Thoracic aorta (tissue), 2 donors: ENCODE measurements at places on chromosomes 13 and 19. TPM values are rescaled to one million over a fixed set of nuclear protein-coding genes. Genes with fewer than 3 reads are reported as not detected.

IRGC gene
- total RNA-seq = not detected

RFPL4AL1 gene
- not detected for total RNA-seq

DKKL1 gene
- not detected for total RNA-seq

ZNF600 gene
- total RNA-seq = 10.4 TPM

HSD17B14 gene
- 16.8 TPM for total RNA-seq

KLK2 gene
- total RNA-seq = not detected

PRSS57 gene
- total RNA-seq = not detected

ZNF264 gene
- total RNA-seq = 65.4 TPM

RNF6 gene
- total RNA-seq = 23.6 TPM

- no peak for DNase-seq
- H3K4me3 ChIP-seq = no peak overlapping the region
- peaks cover 28% of the 10 kb centered on the region for H3K4me1 ChIP-seq
- H3K27me3 ChIP-seq = no peaks in the 10 kb centered on the region
- H3K36me3 ChIP-seq = no peaks in the 10 kb centered on the region
- H3K27ac ChIP-seq = no peak overlapping the region
These were observed 28.7 kb upstream of the FRY start for GRCh38 chr13:32002873-32003272.

- no peaks in the 10 kb centered on the region for H3K36me3 ChIP-seq
- peaks cover 20% of the 10 kb centered on the region for H3K4me1 ChIP-seq
- peak overlapping the region; percentile 23 for H3K4me3 ChIP-seq
- DNase-seq = peak; percentile 71
- peak overlapping the region; percentile 62 for H3K27ac ChIP-seq
These were observed 41.4 kb upstream of the SERP2 start for GRCh38 chr13:44331912-44332851.

- peak overlapping the region; percentile 71 for H3K27ac ChIP-seq
- H3K4me1 ChIP-seq = peaks cover 3% of the 10 kb centered on the region
- no peaks in the 10 kb centered on the region for H3K27me3 ChIP-seq
- H3K4me3 ChIP-seq = peak overlapping the region; percentile 46
These were observed 28.3 kb downstream of the ZNF507 start for GRCh38 chr19:32373585-32374295.

GRCh38 chr19:57655443-57655842 is 13.3 kb upstream of the ZSCAN4 start:
- no peaks in the 10 kb centered on the region for H3K36me3 ChIP-seq
- H3K27me3 ChIP-seq = no peaks in the 10 kb centered on the region
- H3K27ac ChIP-seq = no peak overlapping the region
- no peak overlapping the region for H3K4me3 ChIP-seq
- DNase-seq = no peak
- no peaks in the 10 kb centered on the region for H3K4me1 ChIP-seq

GRCh38 chr13:32009362-32009761 is 22.2 kb upstream of the FRY start:
- no peak overlapping the region for H3K4me3 ChIP-seq
- no peaks in the 10 kb centered on the region for H3K36me3 ChIP-seq
- peaks cover 26% of the 10 kb centered on the region for H3K4me1 ChIP-seq
- no peaks in the 10 kb centered on the region for H3K27me3 ChIP-seq

DNA sequence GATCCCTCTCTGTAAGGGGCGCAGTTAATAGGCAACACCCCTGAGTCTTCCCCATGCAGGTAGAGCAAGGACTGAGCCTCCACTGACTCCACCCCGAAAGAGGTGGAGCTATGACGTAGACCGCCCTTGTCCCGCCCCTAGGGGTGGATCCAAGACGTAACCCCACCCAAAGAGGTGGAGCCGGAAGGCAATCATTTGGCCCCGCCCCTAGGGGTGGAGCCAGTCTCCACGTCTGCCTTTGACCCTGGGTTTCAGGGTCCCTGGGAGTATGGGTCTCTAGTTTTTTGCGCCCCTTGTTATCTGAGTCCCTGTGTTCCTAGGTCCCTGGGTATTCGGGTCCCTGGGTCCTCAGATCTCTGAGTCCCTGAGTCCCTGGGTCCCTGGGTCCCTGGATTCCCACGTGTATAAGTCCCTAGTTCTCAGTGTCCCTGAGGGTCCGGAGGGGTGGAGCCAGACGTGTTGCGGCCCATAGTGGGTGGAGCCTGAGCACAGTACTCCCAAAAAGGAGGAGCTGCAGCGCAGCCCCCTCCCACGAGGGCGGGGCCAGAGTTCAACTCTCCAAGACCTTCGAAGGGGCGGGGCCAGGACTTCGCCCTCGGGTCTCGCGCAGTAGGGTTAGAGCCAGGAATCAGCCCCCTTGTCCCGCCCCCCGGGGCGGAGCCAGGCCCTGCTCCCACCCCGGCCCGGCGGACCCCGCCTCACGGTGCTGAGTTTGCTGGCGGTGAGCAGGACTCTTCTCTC is 5.3 kb downstream of the DENND1C start:
- H3K4me3 ChIP-seq = peak overlapping the region; percentile 12
- H3K36me3 ChIP-seq = no peaks in the 10 kb centered on the region
- H3K27me3 ChIP-seq = no peaks in the 10 kb centered on the region
- no peak for DNase-seq

GRCh38 chr13:38950987-38951386 is 39.6 kb downstream of the STOML3 start:
- no peaks in the 10 kb centered on the region for H3K27me3 ChIP-seq
- H3K36me3 ChIP-seq = no peaks in the 10 kb centered on the region
- H3K4me1 ChIP-seq = no peaks in the 10 kb centered on the region
- no peak overlapping the region for H3K4me3 ChIP-seq
- DNase-seq = no peak

DNA sequence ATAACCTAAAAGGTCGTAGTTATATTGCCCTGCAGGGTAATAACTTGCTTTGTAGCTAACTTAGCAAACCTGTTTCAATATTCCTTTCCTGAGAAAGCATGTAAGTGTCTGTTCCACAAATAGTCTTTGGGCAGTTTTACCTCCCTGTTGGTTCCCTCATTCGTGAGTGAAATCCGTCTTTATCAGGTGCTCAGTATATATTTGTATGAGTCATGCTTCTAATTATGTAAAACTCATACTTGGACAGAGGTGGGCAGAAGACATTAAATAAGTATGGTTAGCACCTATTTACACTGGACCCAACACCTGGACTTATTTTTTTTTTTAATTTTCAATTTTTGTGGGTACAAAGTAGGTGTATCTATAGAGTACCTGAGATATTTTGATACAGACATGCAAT is 44.9 kb upstream of the MEDAG start:
- no peak for DNase-seq
- H3K27ac ChIP-seq = no peak overlapping the region
- H3K36me3 ChIP-seq = no peaks in the 10 kb centered on the region
- H3K27me3 ChIP-seq = no peaks in the 10 kb centered on the region
- peaks cover 15% of the 10 kb centered on the region for H3K4me1 ChIP-seq
- no peak overlapping the region for H3K4me3 ChIP-seq

- H3K36me3 ChIP-seq = peaks cover 5% of the 10 kb centered on the region
- H3K4me3 ChIP-seq = no peak overlapping the region
- H3K27me3 ChIP-seq = no peaks in the 10 kb centered on the region
- DNase-seq = no peak
These were observed 145.7 kb downstream of the ABCC4 start for GRCh38 chr13:95155504-95155903.

GRCh38 chr13:111344471-111345191 is 24.2 kb downstream of the TEX29 start:
- DNase-seq = no peak
- H3K27ac ChIP-seq = no peak overlapping the region
- no peaks in the 10 kb centered on the region for H3K27me3 ChIP-seq
- no peak overlapping the region for H3K4me3 ChIP-seq
- H3K4me1 ChIP-seq = no peaks in the 10 kb centered on the region

GRCh38 chr19:50427997-50428425 is 4.7 kb upstream of the MYBPC2 start:
- no peak overlapping the region for H3K27ac ChIP-seq
- H3K36me3 ChIP-seq = no peaks in the 10 kb centered on the region
- H3K27me3 ChIP-seq = peaks cover 5% of the 10 kb centered on the region
- peak overlapping the region; percentile 48 for H3K4me3 ChIP-seq
- H3K4me1 ChIP-seq = peaks cover 13% of the 10 kb centered on the region
- no peak for DNase-seq

DNA sequence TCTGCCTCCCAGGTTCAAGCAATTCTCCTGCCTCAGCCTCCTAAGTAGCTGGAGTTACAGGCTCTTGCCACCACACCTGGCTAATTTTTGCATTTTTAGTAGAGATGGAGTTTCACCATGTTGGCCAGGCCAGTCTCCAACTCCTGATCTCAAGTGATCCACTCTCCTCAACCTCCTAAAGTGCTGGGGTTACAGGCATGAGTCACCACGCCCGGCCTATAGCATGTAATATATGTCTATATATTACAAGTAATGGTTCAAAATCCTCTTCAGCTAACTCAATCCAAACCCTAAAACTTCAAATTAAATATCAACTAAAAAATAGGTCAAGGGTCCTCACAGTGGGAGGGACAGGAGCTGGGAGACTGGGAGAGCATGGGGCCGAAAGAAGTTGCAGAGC is 28.0 kb downstream of the FPR3 start:
- H3K36me3 ChIP-seq = no peaks in the 10 kb centered on the region
- no peaks in the 10 kb centered on the region for H3K27me3 ChIP-seq
- DNase-seq = no peak
- H3K27ac ChIP-seq = no peak overlapping the region
- no peaks in the 10 kb centered on the region for H3K4me1 ChIP-seq

- no peaks in the 10 kb centered on the region for H3K27me3 ChIP-seq
- H3K4me1 ChIP-seq = peaks cover 6% of the 10 kb centered on the region
- peak overlapping the region; percentile 80 for H3K27ac ChIP-seq
These were observed 187.9 kb downstream of the USP12 start for GRCh38 chr13:26983543-26984320.

- no peak for DNase-seq
- H3K27ac ChIP-seq = no peak overlapping the region
- H3K4me1 ChIP-seq = peaks cover 23% of the 10 kb centered on the region
- no peak overlapping the region for H3K4me3 ChIP-seq
- H3K27me3 ChIP-seq = no peaks in the 10 kb centered on the region
These were observed 3.9 kb upstream of the GPR183 start for GRCh38 chr13:99311137-99311536.

- DNase-seq = no peak
- no peak overlapping the region for H3K27ac ChIP-seq
- no peaks in the 10 kb centered on the region for H3K4me1 ChIP-seq
- H3K36me3 ChIP-seq = no peaks in the 10 kb centered on the region
- no peak overlapping the region for H3K4me3 ChIP-seq
- H3K27me3 ChIP-seq = no peaks in the 10 kb centered on the region
These were observed 1211.1 kb upstream of the PCDH20 start for GRCh38 chr13:62626771-62627170.

GRCh38 chr13:24127116-24127631 is 33.3 kb upstream of the SPATA13 start:
- no peaks in the 10 kb centered on the region for H3K36me3 ChIP-seq
- no peak for DNase-seq
- no peaks in the 10 kb centered on the region for H3K27me3 ChIP-seq
- no peaks in the 10 kb centered on the region for H3K4me1 ChIP-seq

DNA sequence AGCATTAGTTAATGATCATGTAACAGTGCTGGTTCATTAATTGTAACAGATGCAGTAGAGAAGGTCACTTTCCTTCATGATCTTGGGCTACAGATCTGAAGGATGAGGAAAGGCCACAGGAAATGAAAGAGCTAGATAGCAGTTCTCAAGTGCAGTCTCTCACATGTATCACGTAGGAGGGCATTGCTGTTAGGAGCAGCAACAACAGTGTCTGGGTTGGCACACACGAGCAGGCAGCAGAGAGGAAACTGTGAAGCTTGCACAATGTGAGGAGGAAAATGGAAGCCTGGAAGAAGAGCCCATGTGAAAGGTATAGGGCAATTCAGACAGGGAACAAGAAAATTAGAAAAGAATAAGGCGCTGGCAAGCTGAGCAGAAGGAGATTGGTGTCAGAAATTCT is 1741.5 kb downstream of the PCDH9 start:
- no peak for DNase-seq
- no peaks in the 10 kb centered on the region for H3K4me1 ChIP-seq
- H3K4me3 ChIP-seq = no peak overlapping the region
- no peak overlapping the region for H3K27ac ChIP-seq
- H3K36me3 ChIP-seq = no peaks in the 10 kb centered on the region

DNA sequence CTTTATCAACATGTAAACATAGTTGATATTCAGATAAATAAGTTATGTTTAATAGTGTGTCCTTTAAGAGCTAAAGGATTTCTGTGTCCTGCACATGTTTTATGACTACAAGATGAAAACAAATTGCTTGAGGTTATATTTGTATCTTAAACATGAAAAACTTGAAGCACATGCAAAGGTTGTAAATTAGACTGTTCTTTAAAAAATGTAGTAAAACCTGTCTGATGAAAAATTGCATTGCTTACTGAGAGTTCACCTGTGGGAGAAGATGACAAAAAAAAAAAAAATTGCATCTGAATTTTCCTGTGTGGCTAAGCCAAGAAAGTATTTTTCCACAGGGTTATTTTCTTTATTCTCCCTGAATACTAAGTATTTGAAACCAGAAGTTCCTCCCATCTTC is 25.7 kb upstream of the LMO7 start:
- no peaks in the 10 kb centered on the region for H3K4me1 ChIP-seq
- no peaks in the 10 kb centered on the region for H3K36me3 ChIP-seq
- no peaks in the 10 kb centered on the region for H3K27me3 ChIP-seq
- H3K27ac ChIP-seq = no peak overlapping the region
- no peak overlapping the region for H3K4me3 ChIP-seq

DNA sequence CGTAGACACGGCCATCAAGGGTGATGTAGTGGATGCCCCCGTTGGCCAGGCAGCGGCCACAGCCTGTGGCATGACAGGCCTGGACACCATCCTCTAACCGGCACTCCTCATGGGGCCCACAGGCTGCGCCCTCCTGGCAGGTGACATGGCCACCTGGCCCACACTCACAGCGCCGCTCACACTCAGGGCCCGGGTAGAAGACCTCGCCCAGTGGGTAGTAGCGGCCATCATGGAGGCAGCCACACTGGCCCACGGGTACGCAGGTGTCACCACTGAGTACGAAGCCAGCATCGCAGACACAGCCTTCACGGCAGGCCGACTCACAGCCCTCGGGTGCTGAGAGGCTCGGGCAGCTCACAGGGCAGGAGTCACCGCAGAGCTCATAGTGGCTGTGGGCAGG is 27.2 kb upstream of the FBL start:
- no peaks in the 10 kb centered on the region for H3K4me1 ChIP-seq
- no peak overlapping the region for H3K4me3 ChIP-seq
- DNase-seq = no peak
- no peak overlapping the region for H3K27ac ChIP-seq
- no peaks in the 10 kb centered on the region for H3K27me3 ChIP-seq

GRCh38 chr13:94412870-94413597 is 66.4 kb downstream of the DCT start:
- no peak overlapping the region for H3K4me3 ChIP-seq
- H3K27me3 ChIP-seq = no peaks in the 10 kb centered on the region
- no peaks in the 10 kb centered on the region for H3K4me1 ChIP-seq
